ACHN (cell line): ENCODE measurements at places on chromosomes 6 and 20.

DNA sequence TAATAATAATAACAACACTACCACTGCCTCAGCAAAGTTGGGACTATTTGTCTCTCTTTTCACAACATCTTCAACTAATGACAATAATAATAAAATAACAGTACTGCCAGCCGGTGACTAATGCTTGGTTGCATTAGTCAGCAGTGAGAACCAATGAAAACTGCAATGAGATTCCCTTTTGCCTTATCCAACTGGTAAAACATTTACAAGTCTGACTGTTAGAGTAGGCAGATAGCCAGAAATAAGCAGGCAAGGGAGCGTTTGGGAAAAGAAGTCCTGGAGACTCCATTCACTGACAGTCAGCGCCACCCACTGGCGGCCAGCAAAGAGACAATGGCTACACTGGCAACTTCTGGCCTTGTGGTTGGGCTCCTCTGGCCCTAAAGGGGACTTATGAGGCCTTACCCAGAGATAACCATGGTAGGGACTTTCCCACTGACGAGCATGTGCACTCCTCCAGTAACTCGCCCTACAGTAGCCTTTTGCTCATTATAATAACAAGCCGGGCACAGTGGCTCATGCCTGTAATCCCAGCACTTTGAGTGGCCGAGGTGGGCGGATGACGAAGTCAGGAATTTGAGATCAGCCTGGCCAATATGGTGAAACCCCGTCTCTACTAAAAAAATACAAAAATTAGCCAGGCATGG lies 3.4 kb upstream of the NSFL1C start:
- peak; percentile 97 for DNase-seq

DNA sequence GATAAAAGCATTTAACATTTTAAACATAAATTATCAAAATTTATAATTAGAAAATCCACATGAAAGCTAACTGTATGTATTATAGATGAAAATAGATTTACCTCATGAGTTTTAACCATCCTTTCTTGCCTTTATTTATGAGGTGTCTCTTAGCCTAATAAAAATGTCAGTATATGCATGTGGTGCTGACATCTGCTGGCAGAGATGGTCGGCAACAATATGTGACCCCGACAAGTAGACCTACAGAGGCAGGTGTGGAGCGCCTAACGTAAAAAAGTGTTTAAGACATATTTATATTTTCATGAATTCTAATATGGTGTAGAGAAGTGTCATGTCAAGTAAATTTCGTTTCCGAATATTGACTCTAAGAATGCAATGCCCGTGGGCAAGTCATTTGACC lies 149.0 kb upstream of the FUT9 start:
- peak; percentile 14 for DNase-seq

DNA sequence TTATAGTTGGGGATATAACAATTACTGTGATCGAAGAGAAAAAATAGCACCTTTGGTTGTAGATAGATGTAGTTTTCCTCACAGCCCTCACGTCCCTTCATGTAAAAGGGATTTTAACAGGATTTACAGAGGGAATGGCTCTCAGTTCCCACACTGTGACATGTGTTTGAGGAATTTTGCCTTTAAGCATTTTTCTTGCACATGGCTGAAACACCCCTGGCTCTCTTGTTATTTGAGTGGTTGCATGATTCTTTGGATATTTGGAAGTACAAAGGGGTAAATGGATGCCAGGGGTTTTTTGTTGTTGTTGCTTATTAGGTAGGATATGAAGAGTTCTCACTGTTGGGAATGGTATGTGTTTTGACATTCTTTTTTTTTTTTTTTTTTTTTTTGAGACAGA lies 48.2 kb downstream of the JAG1 start:
- no peak for DNase-seq

DNA sequence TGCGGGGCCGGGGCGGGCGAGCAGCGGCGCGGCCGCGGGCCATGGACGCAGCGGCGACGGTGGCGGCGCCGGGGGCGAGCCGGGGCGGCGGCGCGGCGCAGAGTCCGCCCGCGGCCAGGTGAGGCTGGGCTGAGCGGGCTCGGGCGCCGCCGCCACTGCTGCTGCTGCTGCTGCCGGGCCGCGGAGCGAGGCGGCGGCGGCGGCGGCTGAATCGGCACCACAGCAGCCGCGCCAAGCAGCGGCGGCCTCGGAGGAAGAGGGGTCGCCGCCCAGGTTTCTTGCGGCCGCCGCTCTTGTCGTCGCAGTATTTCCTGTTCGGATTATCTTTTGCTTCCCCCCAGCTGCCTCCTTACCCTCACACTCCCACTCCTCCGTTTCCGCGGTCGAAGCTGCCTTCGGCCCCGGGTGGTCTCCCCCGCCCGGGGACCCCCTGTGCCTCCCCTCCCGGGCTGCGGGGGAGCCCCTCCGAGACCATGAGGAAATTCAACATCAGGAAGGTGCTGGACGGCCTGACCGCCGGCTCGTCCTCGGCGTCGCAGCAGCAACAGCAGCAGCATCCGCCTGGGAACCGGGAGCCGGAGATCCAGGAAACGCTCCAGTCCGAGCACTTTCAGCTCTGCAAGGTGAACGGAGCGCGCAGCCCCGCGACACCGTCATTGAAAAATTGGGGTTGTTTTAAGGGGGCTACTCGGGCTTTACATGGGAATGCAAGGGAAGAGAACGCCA lies at the start of gene STXBP5:
Gene STXBP5, plus strand, starts transcription at position 358 of the 726 bp plus-strand sequence. Its CDS starts 116 bp downstream, at position 474.
- peak; percentile 54 for DNase-seq

- DNase-seq = no peak
Observed at GRCh38 chr20:58328836-58329235, 19.3 kb downstream of the RAB22A start.

DNA sequence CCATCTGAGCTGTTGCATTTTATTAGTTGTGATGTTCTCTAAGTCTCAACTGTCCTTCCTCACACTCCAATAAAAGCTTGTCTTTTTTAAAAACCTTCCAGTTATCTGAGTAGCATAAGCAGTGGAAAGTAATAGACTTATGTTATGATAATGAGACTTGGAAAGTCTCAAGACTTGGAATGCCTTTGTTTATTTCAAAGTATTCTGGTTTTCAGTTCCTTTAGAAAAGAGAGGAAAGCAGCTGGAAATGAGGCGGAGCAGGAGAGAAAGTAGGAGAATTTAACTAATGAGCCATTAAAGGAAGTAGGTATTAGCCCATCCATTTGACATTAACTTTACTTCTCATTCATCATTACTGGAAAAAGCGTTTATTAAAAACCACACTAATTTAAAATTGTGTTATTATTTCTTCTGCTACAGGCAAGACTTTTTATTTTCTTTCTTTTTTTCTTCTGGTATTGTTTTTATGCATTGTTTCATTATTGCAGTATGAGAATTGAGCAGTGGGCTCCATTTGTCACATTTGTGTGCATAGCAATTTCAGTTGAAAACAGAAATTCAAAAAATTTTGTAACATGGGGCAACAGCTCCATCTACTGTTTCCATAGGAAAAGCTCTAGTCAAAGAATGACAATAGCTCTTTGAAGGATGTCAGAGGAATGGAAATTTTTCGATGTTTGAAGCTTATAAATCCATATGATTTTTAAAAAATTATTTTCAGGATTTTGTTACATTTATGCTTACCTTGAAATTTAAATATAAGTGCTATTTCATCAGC lies 194.8 kb downstream of the COL9A1 start:
- peak; percentile 31 for DNase-seq
